Activated naive CD4-positive, alpha-beta T cell treated with anti-CD3 and anti-CD28 coated beads, Interleukin-2, amount 50 U/mL, for 72 hours (primary cell): ENCODE measurements at places on chromosomes 12 and 14.

DNA sequence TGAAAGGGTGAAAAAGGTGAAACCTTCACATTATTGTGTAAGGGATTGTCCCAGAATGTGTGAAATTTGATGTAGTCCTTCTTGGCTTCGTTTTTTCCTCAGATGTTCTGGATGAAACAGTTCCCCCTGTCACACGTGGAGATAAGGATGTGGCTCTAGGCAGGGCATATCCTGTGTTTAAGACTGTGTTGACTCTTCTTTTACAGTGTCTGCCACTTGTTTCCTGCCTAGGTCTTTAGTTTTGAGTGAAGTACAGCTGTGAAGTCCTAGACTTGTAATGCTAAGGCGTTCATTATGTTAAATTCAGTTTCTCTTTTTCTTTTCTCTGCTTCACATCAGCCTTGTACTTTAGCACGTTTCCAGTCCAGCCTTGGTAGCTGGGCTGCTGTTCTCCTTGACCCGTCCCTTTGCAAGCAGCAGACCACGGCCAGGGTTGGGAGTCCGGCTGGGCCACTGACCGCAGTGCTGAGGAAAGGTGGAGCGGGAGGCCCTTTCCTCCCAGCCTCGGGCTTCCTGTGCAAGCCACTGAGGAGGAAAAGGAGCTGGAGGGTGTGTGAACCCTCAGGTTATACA lies 59.1 kb downstream of the RASSF3 start:
- DNase-seq = no peak

DNA sequence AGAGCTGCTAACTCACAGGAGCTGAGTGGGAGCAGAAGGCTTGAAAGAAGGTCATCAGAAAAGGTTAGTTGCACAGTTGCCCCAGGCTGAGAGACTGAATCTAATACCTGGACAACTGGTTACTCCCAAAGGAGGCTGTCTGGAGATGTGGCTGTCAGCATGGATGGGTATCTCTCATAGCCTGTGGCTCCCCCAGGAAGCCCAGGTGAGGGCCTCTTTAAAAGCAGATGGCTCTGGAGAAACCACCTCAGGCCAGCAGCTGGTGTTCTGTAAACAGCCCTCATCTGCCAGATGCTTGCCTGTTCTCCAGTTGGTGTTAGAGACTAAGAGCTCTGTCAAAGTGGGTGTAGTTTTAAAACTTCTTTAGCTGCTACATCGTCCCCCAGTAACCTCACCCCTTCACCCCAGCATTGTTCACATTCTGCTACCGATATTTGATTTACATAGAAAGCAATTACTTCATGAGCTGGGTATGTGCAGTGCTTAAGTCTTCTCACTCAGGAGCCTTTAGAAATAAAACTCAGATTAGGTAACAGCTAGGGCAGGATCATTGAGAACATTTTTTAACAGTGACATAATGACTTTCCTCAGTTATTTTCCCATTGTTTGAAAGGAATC lies 25.8 kb downstream of the DACT1 start:
- no peak for DNase-seq

DNA sequence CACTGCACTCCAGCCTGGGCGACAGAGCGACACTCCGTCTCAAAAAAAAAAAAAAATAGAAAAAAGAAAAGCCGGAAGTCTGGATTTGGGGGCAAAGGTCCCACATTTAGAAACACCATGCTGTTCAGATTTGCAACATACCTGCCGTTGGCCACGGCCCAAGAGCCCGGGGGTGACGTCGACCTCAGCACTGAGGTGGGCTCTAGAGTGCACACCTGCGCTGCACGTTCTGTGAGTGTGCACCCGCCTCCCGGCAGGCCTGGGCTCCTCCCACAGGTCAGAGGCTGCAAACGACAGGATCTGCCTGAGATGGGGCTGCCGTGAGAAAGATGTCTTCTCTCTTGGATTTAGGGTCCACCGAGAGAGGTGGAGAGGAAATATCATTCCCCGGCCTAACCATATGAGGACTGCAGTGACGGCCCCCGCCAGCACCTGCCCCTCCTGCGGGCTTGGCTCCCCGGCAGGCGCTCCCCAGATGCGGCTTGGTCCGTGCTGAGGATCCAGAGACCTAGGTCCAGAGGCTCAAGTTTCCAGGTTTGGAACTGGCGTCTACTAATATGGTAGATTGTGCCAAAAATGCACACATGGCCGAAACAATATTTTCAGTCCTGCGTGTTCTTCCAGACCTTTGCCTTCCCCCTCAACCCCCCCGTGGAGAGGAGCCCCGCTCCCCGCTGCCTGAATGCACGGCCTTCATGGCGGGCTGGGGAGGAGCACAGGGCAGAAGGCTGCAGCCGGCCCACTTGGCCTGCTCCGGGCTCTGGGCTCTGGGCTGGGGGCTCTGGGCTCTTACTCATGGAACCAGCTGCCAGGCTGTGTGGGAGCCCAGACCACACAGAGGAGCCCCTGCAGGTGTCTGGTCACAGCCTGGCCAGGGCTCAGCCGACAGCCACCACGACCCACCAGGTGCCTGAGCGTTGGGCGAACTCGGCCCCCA lies 58.8 kb upstream of the FBRSL1 start:
- no peak for DNase-seq

DNA sequence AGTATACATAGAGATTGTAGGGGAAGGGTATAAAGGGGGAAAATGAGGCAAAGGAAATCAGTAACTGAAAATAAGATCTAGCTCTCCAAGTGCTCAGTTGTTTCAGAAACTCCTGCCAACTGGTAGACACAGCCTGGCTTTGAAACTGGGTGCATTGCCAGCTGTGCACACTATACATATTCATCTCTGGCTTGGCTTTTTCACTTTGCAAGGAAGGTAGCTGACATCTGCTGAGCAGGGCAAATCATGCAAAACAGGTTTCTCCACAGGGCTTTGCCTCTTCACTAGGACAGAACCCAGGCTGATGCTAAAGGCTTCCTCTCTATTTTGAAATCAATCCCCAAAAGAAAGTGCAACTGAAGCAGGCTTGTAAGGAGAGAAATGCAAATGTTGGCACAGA lies 101.5 kb downstream of the HELB start:
- no peak for DNase-seq

DNA sequence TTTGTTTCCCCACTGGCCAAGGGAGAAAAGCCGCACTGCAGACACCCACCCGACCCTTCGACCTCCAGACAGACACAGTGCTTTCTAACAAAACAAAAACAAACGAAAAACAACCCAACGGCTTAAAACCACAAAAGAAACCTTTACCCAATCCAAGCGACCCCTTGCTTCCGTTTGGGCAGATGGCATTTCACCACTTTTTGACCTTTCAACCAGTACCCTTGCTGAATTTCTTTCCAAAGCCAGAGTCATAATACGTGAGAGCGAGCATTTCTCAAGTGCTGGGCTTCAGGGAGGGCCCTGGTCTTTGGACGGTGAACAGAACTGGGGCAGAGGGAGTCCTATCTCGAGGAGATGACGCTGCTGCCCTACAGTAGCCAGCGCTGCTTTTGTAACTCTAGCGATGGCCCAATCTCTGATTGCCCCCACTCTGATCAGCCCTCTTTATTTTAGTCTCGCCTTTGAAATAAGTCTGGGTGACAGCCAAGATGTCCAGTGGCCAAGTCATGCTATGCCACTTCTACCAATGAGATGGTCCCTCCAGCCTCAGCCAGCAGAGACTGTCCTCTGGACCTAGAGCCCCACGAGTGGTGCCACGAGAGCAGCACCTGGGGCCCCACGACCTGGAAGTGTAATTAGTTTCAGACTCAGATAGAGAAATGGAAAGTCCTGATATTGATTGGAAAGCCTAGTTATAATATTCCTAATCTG lies 21.9 kb upstream of the ADIPOR2 start:
- DNase-seq = no peak

- DNase-seq = no peak
These were observed 1.6 kb downstream of the GMPR2 start for GRCh38 chr14:24234095-24235005.

- DNase-seq = no peak
These were observed 207.9 kb downstream of the TMEM132C start for GRCh38 chr12:128474916-128475315.

- DNase-seq = no peak
These were observed 3.7 kb downstream of the LETMD1 start for GRCh38 chr12:51051787-51052186.
